ENCODE measurements at places on chromosomes 2 and 18.
A peak's percentile ranks its signal among the peaks of the same experiment; 100 is the strongest.

GRCh38 chr2:164903951-164904350 lies 51.4 kb downstream of the SLC38A11 start:
- DNase-seq = no peak

DNA sequence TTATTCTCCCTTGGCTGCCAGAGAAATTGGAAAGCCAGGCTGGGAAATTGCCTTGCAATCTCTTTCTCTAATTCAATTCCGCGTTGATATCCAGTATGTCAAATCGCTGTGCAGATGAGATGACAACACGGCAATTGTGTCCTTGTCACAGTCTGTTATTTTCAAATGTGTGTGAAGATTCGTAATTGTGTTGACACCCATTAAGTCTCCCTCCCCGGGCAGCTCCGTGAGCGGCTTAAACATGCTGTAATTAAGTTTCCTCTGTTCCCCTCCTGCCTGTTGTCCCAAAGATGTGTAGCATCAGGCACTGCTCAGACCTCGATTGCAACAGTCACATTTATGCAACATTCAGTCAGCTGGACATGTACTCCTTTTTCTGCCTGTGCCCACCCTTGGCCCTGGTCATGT lies 209.5 kb downstream of the LPIN1 start:
- no peak for DNase-seq

DNA sequence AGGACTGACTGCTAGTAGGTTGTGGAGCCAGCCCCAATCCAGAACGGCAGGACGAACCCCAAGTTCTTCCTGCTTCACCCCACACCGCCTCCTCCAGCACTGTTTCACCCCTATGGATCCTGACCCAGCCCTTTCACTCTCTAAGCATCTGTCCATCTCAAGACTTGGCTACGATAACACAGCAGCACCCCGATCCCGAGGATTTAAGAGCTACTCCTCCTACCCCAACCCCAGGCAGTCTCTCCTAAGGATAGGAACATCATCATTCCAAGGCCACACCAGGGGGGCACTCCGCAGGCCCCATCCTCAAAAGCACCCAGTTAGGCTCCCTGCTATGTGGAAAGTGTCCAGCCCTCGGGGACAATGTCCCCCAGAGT lies 645 bp downstream of the KCTD18 start:
- DNase-seq = no peak

GRCh38 chr2:216808805-216809425 lies 50.9 kb downstream of the TNP1 start:
- no peak for DNase-seq

- no peak for DNase-seq
These were observed 26.2 kb downstream of the INPP4A start for GRCh38 chr2:98470851-98471255.

DNA sequence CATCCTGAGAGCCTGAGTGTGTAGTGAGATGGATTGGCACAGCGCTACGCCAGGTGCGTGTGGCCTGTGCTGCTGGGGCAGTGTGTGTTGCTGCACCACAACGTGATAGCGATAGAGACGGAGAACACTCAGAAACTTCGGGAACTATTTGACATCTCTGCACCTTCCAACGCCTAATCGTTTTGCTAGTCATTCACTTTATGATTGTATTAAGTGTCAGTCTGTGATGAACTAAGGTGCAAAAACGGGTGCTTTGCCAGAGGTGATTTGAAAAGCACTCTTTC lies 26.0 kb upstream of the IGFBP2 start:
- no peak for DNase-seq

- DNase-seq = no peak
These were observed 21.1 kb upstream of the RPL31 start for GRCh38 chr2:100981011-100981410.

- DNase-seq = no peak
These were observed 250.5 kb upstream of the NETO1 start for GRCh38 chr18:73118121-73118816.

GRCh38 chr2:70854411-70854810 lies 18.8 kb upstream of the CD207 start:
- no peak for DNase-seq

GRCh38 chr2:72915907-72916742 lies 1.2 kb upstream of the EMX1 start:
- peak; percentile 36 for DNase-seq

- no peak for DNase-seq
These were observed 281.7 kb upstream of the CCDC68 start for GRCh38 chr18:55240978-55241377.

DNA sequence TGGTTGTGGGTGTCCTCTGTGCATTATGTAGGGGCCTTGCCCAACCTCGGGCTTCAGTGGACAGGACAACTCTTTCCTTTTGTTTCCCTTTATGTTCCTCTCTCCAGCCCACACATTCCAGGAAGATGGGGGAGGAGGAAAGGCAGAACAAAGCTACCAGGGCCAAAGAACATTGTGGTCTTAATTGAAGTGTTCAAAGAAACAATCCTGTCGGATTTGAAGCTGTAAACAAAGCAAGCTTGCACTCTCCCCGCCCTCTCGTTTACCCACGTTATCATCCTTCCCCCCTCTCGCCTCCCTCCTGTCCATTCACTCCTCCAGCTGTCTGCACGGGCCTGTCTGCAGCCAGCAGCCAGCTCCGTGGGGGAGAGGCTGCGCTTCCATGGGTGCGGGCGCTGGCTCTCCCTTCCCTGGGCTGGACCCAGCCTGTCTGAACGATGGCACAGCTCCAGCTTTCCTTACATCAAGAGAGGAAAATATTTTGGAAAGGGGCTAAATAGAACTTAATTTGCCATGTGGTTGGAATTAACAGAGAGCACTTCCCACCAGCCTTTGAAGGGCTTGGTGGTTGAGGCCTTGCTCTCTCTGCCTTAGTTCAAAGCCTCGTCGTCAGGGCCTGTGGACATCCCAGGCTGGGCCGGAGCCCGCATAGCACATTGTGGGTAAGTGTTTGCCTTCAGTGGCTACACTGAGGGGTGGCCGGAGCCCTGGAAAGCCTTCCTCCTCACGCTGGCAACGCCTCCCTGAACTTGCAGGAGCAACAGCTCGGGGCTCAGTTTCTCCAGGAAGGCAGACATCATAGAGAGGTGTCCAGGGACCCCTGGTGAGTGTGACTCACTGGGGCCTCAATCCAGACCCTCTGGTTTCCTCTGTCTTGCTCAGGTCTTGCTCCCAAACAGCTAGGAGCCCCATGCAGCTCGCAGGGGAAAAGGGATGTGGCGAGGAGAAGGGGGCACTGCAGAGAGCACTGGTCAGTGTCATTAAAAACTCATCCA lies 60.6 kb upstream of the HS6ST1 start:
- DNase-seq = no peak

DNA sequence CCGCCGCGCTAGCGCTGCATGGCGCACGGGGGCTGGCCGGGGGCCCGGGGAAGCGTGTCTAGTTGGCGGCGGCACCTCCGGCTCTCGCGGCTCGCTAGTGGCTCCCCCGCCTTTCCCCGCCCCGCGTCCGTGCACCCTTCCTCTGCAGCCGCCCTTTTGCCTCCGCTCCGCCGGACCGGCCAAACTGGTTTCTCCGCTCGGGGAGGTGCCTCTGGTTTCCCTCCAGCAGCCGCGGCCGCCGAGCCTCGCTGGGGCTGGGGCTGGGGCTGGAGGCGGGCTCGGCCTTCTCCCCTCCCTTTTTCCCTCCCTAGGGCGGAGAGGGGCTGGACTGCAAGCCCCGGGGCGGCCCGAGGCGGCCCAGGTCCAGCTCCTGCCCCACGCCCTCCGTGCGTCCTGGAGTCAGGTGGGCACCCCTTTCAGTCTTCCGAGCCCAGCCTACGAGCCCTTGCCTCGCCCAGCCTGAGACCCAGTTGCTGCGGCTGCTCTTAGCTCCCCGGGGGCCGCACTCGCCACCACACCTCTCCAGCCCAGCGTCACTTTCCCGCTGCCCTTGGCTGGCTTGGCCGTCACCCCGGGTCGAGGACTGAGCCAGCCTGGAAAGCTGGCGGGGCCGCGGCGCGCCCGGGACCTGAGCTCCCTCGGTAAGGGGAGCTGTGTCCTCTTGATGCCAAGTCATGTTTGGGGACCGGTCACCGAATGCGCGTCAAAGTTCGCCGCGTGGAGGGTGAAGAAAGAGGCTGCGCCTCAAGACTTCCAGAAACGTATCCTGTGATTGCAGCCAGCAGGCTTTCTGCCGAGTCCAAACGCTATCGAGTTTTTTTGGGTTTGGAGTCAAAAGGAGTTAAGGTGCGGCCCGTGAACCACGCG lies at the start of gene ATP8B1:
ATP8B1 (minus strand) TSS at position 213 of the 867 bp plus-strand sequence. CDS start 71,508 bp downstream, outside the sequence.
- no peak for DNase-seq

GRCh38 chr2:138652378-138652777 lies 127.8 kb downstream of the NXPH2 start:
- DNase-seq = no peak

DNA sequence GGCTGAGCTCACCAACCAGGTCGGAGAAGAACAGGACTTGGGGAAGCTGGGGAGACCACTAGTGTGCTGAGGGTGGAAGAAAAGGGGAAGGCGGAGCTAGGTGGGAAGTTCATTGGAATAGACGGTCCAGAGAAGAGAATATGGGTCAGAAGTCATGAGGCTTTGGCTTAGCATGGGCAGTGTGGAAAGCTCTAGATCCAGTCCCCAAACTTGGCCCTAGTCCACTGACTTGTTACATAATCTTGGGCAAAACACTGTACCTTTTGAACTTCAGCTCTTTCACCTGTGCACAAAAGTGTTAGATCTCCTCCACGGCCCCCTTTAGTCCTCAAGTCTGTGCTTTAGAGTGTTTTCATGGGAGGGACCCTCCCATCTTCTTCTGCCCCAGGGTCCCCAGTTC lies 10.7 kb downstream of the GCKR start:
- no peak for DNase-seq

- DNase-seq = no peak
These were observed 3.7 kb upstream of the SPEG start for GRCh38 chr2:219430633-219431615.

- DNase-seq = no peak
These were observed 7.9 kb downstream of the FSHR start for GRCh38 chr2:49146401-49146800.
